Stimulated activated CD8-positive, alpha-beta memory T cell treated with anti-CD3 and anti-CD28 coated beads, Interleukin-4, amount 100 ng/mL, for 1 hour (primary cell): ENCODE measurements at places on chromosomes 16 and 17.

DNA sequence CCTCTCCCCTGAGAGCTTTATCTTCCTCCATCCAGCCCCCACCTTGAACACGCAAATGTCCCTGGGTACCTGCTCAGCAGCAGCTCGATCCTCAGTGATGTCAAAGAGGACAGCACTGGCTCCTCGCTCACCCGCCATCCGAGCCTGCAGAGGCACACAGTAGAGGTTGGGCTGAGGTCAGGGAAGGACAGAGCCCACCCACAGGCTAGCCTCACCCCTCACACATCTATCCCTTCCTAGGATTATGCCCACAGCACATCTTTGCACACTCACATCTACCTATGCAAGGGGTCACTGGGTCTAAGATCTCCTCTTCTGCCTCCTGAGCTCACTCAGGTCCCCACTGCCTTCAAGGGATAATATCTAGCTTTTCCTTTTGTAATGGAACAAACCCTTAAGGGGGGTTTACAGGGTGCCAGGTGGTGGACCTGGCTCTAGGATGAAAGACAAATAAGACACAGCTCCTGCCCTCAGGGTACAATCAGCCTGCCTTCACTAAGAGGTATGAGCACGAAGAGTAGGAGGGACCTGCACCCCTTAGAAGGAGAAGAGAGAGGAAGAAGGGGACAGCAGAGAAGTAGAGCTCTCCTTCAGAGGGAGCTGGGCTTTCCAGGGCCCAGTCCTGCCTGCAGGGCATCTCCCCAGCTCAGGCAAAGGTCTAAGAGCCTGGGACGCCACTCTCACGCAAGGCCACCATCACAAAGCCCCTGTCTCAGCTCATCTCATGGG lies 11.6 kb upstream of the SUPT4H1 start:
- no peak for DNase-seq

DNA sequence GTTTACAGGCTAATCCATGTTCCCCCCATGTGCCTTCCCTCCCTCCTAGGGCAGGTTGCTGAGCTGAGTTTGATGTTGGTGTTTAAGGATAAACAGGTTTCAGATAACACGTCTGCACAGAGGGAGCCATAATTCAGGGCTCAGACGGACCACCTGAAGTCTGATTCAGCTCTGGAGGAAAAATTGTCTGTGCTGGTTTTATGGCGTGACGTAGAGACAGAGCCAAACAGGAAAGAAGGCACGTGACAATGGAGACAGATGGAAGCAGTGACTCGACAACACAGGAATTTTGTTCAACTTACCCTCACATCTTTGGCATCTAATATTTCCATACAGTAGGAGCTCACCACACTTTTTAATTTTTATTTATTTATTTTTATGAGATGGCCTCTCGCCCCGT lies 10.7 kb upstream of the USP10 start:
- DNase-seq = no peak

- no peak for DNase-seq
These were observed 4.2 kb downstream of the NF1 start for GRCh38 chr17:31099016-31099415.

DNA sequence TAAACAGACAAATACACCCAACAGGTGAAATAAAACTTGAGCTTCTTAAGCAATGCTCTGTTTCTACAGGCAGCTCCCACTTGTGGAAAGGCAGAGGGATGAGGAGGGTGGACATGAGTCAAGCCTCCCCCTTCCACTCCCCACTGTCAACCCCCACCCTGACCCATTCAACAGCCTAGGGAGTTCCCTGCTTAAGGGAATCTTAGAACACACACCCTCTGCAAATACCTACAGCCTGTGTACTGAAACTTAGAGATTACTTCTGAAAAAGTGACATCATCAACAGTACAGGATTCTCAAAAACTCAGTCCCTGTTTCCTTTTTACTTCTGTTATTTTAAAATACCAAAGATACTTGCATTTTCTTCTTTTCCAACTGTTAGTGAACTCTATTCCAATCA lies 345.4 kb downstream of the SOX9 start:
- DNase-seq = no peak

DNA sequence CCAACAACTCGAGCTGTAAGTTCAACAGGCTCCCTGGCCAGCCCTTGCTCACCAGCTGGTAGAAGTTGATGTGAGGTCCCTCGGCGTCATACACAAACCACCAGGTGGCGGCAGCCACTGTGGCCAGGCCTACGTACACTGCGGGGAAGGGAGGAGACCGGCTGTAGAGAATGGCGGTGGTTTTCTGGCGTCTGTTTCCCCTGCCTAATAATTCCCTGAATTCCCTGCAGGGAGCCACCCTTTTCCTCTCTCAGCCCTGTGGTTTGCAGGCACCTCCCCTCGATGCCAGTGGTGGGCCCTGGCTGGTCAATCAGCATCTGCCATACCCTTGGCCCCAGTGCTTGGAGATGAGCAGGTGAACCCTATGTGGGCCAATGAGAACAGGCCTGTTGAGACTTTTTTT lies 18.9 kb upstream of the P2RX1 start:
- no peak for DNase-seq

- peak; percentile 54 for DNase-seq
These were observed 6.8 kb upstream of the NOTUM start for GRCh38 chr17:81967533-81968395.

DNA sequence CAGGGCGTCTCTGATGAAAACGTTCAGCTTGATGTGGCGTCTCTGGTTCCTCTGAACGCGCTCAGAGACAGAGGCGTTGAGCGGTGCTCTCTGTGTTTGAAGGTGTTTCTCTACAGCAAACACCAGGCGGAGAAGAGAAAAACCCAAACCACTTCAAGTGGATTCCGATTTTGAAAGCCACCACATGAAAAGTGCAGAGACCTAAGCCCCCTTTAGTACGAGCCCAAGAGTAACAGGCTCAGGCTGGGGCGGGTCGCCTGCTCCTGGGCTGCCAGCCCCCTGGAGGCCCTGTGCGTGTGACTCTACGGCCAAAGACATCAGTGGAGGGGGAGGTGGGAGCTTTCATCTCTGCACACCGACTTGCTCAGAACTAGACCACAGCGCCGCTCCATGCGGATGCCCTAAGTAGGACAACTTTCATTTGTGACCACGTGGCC lies 328.4 kb downstream of the MAF start:
- DNase-seq = no peak

GRCh38 chr17:50719924-50720794 lies 756 bp downstream of the LUC7L3 start:
- DNase-seq = no peak

DNA sequence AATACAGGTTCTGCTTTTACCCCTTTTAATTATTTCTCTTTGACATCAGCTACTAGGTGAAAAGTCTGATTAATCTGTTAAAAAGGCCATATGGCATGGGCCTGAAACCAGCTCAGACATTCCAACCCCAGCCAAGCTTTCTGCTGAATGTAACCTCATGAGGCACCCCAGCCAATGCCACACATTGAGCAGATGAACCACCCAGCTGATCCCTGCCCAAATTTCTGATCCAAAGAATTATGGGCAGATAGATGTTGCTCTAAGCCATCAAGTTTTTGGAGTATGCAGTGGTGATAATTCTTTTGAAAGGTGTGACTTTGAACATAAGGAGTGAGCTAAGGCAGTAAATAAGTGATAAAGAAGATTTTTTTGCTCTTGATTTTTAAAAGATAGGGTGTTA lies 177.6 kb upstream of the AXIN2 start:
- DNase-seq = no peak

DNA sequence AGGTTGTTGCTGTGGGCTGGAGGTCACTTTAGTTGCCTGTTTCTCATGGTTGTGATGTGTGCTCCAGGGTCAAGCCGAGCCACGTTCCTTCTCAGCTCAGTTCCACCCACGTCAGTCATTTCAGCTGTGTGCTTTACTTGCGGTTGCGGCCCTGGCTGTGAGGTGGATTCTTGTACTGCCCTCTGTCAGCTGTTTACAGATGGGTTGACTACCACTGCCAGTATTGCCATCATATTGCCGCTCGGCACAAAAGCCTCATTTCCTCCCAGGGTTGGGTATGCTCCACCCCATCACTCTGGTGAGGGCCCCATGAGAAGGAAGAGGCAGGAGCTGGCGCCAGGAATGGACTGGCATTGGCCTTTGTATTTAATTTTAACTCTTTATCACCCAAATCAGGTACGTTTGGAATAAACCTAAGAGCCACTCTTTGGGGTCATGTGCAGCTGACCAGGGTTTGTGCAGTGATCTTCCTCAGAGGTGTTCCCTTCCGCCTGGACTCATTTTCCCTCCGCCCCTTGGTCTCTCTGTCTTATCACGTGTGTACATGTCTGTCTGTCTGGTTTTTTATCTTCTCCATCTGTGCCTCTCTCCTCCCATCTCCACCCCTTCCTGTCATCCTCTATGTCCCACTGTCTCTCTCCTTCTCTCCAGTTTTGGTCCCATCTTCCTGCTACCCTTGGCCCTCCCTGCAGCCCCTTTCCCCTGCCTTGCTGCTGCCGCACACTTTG lies 25.0 kb downstream of the METTL22 start:
- DNase-seq = no peak

- DNase-seq = no peak
These were observed 188.5 kb downstream of the MAP2K6 start for GRCh38 chr17:69602972-69603371.

- no peak for DNase-seq
These were observed 16.7 kb downstream of the HSD11B2 start for GRCh38 chr16:67447508-67448076.

GRCh38 chr17:286571-286970 lies 66.0 kb downstream of the RPH3AL start:
- DNase-seq = no peak

- DNase-seq = no peak
These were observed 4.3 kb upstream of the NTN1 start for GRCh38 chr17:9016941-9017552.

GRCh38 chr17:80696456-80696855 lies 151.8 kb downstream of the RPTOR start:
- DNase-seq = no peak

DNA sequence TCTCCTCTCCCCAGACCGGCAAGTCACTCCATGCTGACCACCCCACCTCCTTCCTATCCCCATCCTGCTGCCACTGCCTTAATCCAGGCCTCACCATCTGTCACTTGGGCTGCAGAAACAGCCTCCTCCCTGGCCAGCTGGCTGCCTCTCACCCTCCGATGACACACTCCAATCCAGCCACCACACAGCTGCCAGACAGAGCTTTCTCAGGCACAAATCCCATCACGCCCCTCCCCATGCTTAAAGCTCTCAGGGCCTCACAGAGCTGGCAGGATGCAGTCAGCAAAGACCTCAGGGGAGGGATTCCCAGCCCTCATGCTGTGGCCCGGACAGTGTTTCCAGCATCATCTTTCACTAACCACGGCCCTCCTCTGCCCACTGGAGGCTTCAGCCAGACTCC lies 13.7 kb downstream of the CAMKK1 start:
- no peak for DNase-seq

GRCh38 chr17:77772461-77772897 lies 186.0 kb upstream of the TNRC6C start:
- DNase-seq = peak; percentile 29

- no peak for DNase-seq
These were observed 569 bp downstream of the PRSS21 start for GRCh38 chr16:2817340-2818271.

DNA sequence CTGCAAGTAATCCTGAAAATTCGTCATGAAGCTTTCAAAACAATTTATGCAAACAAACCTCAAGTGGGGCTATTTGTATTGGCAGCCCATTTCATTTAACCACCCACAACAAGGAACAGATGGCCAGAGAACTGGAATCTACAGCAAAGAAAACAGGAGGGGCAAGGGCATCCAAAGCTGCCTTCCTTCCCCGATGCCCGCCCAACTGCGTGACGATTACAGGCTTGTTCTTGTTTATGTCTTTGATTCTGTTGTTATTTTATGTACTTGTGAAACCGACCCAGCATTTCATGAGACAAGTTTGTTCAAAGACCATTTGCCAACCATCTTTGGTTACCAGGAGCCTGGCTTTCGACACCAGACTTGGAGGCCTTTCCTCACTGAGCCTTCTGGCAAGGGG lies 59.1 kb upstream of the IRX6 start:
- DNase-seq = no peak

- no peak for DNase-seq
These were observed 236.0 kb downstream of the IRX3 start for GRCh38 chr16:54050459-54051210.

DNA sequence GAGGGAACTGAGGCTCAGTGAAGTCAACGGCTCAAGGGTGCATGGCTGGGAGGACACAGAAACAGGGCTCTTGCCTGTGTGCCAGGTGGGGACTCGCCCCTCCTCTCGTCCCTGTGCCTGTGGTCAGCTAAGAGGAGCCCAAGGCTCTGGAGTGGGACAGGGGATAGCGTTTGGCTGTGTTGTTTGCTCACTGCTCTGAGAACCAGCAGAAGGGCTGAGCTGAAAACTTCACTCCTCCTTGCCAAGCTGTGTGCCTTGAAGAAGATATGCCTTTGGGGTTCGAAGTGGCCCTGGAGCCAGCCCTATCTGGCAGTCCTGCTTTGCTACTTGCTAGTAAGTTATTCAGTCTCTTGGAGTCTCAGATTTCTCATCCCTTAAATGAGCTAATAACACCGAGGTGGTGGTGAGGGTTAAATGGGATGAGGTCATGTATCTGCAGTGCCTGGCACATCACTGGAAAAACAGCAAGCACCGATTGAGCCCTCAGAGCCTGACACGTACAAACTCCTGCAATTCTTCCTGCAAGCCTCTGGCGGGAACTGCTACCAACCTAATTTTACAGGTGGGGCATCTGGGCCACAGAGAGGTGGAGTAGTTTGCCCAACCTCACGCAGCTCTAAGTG lies 17.7 kb downstream of the FOXL1 start:
- no peak for DNase-seq

DNA sequence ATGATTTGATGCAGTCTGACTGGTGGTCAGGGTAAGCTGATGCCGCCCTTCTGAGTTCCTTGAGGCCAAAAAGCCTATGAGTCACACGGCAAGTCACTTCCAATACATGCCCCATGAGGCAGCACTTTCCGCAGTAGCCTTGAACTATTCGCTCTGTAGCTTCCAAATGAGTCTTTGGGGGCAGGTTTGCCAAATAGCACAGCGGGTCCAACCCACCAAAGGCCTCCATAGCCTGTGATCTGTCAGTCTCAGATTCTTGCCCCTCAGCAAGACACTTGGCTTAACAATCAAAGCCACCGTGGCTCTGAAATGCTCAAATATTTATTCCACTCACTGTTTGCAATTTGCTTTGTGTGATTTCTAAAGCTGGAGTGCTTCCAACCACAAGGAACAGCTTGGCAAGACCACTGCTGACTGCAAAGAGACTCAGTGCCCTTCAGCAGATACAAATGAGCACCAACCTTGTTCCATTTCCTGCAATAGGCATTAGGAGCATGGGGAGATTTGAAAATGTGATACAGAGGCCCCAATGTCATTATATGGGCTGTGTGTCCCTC lies 45.4 kb downstream of the CLEC19A start:
- no peak for DNase-seq

- no peak for DNase-seq
These were observed 2276.2 kb downstream of the TP53TG3F start for GRCh38 chr16:35735403-35736251.

GRCh38 chr17:31508288-31509094 lies 117.0 kb downstream of the RAB11FIP4 start:
- DNase-seq = peak; percentile 51

DNA sequence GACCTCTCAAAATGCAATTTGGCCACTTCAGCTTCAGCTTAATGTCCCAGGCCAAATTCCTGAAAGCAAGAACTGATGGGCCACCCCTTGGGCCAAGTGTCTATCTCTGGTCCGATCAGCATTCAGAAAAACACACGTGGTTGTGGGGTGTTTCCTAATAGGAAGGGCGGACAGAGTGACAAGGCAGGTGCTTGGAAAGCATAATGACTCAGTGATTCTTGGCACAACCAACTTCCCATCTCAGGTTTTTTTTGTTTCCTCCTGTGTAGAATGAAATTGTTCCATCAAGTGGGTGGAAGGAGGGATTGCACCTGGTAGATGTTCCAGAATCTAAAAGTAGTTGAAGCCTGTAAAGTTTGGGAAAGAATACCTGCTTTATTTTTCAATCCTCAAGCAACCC lies 155.6 kb downstream of the HS3ST2 start:
- no peak for DNase-seq
